Nephron progenitor cell (in vitro differentiated cells): ENCODE measurements at places on chromosomes 6 and 20.

GRCh38 chr6:36123270-36124139 lies 6.8 kb upstream of the MAPK13 start:
- peak; percentile 76 for DNase-seq

- DNase-seq, result no peak
Measured at GRCh38 chr6:161434350-161434749, 160.5 kb upstream of the AGPAT4 start.

DNA sequence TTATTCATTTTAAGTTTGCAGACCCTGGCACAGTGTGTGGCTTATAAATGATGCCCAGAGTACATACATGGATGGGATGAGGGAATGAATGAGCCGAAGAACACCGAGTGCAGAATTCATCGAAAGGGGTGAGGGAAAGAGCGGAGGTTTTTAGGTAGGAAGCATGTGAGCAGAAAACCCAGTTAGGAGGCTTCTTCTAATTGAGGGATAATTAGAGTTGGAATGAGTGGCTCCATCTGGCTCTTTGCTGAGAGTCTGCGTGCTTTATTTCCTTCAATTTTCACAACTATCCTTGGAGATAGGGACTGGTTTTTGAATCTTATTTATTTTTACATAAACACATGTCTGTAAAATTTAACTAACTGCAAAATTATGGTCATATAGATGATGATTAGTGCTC lies 150.7 kb downstream of the DOK5 start:
- DNase-seq, result no peak

- DNase-seq, result no peak
Measured at GRCh38 chr20:58431134-58431533, 42.1 kb downstream of the VAPB start.

- DNase-seq, result no peak
Measured at GRCh38 chr6:79082304-79082703, 4.2 kb upstream of the PHIP start.

- DNase-seq, result peak; percentile 82
Measured at GRCh38 chr6:2952557-2953095, 18.7 kb downstream of the SERPINB6 start.

DNA sequence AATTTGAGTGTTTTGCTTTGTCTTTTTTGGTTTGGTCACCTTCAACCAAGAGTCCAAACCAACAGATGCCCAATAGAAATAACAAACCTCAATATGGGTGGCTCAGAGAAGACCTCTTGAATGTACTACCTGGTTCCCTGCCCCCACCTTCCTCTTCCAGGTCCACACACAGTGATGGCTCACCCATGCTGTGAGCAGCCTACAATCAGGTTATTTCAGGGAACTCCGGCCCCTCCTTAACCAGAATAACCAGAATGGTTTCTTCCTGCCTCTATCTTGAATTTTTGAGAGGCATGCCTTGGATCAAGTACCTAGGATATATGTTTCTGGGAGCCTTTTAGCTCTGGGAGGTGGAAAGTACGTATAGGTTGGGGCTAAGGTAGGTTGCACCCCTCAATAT lies 327.1 kb upstream of the PRDM1 start:
- DNase-seq, result no peak

DNA sequence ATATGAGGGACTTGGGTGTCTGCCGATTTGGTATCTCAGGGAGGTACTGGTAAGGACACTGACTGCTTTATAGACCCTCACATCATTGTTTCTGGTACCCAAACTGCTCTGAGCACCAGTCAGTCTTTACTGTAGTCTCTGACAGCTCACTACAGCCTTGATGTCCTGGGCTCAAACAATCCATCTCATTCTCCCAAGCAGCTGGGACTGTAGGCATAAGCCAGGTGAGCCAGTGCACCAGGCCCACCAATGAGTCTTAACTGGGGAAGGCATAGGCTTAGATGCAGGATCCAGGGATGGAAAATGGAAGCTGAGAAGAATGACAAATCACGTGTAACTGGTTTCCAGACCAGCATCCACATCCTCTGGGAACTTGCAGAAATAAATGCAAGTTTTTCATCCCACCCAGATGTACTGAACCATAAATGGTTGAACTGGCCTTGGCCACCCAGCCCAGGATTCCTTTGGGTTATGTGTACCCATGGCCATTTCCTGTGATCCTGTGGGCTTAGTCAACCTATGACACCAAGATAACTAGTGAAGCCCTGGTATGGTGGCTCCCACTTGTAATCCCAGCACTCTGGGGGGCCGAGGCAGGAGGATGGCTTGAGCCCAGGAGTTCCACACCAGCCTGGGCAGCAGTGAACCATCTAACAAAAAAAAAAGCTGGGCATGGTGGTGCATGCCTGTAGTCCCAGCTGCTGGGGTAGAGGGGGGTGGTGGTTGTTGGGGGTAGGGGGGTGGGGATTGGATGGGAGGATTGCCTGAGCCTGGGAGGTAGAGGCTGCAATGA lies 5.8 kb downstream of the TUBB start:
- no peak for DNase-seq

DNA sequence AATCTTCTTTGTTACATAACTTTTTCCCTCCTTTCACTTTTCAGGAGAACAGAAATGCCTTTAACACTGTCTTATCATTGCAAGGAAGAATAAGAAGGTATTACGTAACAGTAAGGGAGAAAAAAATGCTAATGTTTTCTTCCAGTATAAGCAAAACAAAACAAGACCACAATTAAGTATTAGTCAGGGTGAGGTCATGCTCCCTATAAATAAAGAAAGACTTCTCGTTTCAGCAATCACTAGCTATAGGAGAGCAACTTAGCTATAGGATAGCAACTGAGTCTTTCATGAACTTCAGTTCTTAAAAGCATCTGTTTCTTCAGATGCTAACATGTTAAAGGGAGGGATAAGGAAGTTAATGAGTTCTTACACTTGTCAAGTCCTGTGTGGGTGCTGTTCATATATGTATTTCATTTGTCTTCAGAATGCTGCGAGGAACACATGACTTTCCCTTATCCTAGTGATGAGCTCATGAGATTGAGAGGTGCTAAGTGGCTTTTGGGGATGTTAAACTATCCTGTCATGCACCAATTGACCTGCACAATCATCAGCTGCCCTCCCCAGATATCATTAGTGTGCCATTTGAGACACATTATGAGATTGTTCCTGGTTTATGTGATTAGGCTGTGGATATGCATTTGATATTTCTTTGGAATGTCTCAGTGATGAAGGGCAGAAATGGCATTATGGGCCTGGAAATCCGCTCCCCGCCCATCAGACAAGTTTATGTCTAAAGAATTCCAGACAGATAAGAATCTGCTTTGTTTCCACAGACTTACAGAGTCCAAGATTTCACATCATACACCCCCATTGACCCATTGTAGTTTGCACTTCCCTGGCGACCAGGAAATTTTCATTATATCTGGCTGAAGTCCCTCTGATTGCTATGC lies 37.5 kb downstream of the LAMA4 start:
- no peak for DNase-seq

- no peak for DNase-seq
Measured at GRCh38 chr6:26502626-26503025, 2.5 kb downstream of the BTN1A1 start.

DNA sequence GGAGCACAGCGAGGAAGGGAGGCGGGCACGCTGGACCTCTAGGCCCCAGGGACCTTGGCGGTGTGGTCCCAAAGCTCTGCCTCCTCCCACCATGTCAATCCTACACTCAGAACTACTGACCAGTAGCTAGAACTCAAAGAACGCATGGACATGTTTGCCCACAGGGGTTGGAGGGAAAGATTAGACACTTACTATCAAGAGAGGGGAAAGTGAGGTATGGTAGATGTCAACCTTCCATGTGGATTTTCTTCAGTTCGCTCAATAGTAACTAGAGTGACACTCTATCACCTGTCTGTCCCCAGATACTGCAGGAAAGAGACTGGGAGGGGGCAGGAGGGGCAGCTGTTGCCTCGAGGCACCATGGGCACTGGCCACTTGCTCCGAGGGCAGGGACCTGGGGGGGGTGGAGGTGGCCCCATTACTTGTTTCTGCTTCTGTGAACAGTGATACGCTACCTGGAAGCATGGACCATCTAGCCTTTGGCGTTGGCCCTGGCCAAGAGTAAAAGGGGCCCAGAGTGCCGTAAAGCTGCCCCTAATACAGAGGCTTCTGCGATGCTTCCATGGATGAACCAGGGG lies 912 bp upstream of the DIDO1 start:
- DNase-seq, result peak; percentile 29
